ENCODE measurements at places on chromosomes 6 and 20.

DNA sequence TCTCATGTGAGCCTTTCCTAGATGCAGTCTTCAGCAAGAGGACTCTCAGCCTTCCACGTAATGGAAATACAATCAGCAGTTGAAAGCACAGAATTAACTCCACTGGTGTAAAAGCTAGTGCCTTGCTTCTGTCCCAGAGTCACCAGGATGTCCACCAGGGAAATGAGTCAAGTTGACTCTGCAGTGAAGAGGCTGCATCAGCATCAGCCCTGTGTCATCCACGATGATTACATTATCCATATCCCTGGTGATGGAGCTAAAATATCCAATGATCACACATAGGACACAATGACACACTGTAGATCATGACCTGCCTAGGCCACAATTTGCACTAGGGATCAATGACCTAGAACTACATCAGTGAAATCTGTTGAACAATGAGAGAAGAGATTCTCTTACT lies 262.4 kb downstream of the ERMARD start:
- no peak for DNase-seq

- DNase-seq = no peak
Observed at GRCh38 chr6:161088676-161089328, 97.2 kb downstream of the MAP3K4 start.

- peak; percentile 70 for DNase-seq
Observed at GRCh38 chr20:35329435-35330139, 37.4 kb upstream of the FAM83C start.

- DNase-seq = no peak
Observed at GRCh38 chr6:170456334-170456733, 96.8 kb downstream of the PSMB1 start.

- DNase-seq = no peak
Observed at GRCh38 chr6:102398788-102399390, 1005.4 kb downstream of the GRIK2 start.

DNA sequence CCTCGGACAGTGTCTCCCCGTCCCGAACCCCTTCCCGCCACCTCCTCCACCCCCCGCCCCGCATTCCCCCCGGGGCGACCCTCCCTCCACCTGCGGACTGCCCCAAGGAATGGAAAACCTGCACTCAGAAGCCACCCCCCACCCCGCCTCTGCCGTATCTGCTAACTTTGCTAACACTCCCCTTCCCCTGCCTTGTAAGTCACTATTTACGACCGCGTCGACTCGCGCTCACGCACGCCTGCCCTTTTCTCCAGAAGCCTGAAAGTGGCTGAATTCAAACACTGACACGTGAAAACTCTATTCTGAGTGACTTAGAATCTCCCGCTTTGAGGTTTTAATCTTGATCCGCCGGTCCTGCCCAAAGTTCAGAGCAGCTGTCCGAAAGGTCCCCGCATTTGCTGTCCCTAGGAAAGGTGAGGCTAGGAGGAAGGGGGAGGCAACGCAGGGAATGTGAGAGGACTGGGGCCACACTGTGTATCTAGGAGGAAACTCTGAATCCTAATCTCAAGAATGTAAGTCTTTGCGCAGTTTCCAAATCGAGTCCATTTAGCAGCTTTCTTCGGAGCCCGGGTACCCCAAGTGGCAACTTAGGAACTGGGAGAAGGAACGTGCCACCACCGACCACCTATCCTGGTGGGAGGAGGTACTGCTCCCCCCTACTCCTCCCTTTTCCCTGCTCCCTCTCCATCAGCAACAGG lies 9.3 kb upstream of the POU3F2 start:
- no peak for DNase-seq

DNA sequence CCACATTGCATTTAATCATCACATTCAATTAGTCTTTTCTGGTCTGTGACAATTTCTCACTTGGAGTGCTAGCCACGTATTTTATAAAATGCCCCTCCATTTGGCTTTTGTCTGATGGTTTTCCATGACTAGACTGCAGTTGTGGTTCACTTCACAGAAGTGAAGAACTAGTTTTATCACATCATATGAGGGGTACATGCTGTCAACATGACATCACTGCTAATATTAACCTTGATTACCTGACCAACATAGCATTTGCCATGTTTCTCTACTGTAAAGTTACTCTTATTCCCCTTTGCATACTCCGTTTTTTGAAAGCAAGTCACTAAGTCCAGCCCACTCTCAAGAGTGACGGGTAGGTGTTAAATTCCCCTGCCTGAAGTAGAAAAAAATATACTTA lies 48.0 kb upstream of the COL10A1 start:
- no peak for DNase-seq

DNA sequence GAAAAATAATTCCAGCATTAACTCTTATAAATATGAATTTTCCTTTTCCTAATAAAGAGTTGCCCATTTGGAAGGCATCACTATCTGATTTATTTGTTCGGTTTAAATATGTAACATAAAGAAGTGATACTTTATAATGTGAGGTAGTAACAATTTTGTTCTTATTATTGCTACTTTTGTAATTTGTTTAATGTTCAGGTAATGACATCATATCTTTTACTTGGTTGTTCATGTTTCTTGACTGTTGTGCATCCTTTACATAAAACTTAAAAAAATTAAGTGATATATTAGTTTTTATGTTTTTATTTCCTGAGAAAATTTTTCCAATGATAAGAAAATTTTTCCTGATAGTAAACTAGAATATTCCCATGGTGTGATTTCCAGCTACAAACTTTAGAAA lies 124.6 kb downstream of the AFG1L start:
- DNase-seq = no peak

DNA sequence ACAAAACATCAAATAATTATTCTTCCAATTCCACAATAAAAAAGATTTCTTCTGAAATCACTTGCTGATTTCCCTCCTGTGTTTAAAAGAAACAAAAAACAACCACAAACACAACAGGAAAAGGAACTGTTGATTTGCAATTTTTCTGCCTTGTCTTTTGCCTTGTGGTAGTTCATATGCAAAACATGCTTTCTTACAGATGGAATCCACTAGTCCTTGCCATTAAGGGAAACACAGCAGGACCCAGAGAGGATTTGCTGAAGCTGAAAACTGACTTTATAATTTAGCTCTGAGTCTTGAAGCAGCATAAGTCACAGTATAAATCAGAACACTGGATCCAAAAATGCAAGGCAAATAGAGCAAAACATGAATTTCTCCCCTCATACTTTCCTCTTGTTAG lies 328.8 kb downstream of the PHF3 start:
- DNase-seq = no peak

DNA sequence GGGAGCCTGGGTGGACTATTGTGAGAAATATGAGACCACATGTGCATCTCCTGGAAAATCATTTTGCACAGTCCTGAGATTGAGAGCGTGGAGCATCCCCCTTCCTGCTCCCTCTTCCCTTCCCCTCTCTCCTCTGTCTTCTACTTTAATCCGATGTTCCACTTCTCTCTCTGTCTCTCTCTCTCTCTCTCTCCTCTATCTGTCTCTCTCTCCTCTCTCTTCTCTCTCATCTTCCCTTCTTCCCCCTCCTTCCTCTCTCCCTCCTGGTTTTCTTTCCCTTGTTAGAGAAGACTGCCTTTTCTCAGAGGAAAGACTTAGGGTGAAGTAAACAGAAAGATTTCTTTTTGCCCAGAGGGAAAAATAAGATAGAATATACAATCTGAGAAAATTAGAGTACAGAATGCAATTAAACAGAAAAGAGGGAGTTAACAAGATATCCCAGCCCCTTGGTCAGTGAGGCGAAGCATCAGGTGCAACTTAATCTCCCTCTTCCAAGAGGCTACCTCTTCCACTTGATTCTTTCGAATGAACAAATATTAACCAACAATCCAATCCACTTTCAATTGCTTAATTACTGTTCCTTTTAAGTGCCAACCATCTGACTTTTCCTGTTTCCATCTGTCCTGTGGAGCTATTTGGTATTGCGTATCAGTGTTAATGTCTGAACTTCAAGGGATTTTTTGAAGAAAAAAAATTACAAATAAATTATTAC lies 14.6 kb downstream of the KHDC1 start:
- DNase-seq = no peak

DNA sequence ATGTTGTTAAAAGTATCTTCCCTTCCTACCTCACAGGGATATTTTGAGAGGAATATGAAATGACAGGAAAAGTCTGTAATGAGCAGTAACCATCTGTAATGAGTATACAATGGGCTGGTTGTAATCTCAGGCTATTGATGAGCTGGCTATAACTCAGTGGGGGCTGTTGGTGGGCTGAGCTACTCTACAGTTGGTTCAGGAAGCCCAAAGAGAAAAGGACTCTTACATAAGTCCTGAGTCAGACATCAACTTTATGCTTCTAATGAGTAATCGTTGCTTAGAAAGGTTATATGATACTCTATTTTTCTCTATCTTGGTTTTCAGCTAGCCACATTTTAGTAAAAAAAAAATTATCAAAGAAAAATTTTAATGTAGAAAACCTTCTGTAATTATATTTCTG lies 26.4 kb downstream of the ZNF391 start:
- no peak for DNase-seq

DNA sequence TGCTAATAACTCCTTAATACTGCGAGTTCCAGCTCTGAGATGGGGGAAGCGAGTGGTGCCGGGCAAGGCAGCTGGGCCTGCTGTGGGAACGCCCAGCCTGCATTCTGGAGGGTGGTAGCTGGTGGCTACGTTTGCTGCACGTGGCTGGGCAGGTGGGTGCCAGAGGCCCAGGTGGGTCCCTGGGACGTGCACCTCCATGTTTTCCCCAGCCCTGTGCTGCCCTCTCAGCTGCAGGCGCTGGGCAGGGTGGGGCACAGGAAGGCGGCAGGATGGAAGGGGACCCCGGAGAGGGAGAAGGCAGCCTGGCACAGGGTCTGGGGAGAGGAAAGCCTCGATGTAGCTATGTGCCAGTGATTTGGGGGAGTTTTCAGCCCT lies 388.8 kb downstream of the CDH4 start:
- no peak for DNase-seq

DNA sequence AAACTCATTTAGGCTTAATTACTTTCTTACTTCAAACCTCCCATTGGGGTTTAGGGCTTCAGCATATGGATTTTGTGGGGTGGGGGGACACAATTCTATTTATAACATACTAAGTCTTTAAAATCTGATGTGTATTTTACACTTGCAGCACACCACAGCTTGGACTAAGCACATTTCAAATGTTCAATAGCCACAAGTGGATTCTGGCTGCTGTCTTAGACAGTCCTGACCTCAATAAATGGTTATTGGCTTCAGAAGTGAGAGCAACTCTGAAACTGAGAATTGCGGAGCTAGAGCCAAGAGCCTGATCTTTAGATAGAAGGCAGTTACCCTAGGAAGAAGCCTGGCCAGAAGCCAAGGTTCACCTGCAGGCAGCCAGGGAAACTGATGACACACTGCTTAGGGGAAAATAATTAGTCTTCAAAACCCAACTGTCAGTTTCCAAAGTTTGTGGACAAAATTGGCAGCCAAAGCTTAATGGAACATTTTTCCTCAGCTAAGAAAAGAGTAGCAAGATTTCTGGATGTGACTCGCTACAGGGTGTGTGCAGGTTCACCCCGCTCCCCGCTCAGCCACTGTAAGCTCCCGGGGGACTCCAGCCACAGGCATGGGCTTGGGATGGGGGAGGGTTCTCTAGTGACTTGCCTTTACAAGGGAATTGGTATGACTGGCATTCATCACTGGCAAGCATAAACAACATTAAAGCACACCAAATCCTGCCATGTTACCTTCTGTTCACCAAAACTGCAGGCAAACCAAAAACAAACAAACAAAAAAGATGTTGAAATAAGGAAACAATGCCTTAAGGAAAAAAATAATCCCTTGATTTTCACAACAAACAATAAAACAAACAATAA lies 219.8 kb downstream of the TFAP2A start:
- DNase-seq = no peak

DNA sequence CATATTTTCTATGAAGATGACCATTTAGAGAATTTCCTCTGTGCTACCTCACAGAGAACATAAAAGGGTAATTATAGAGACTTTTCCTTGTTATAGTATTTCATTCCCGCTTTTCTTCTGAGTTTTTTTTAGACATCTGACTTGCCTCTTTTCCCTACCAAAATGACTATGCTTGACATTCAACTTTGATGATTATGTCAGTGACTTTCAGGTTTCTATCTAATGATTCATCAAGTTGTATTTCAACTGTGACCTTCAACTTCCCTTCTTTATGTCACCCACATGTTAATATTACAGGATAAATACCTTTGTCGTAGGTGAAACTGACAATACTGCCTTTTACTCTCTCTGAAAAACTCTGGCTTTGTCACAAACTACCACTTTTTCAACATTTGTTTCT lies 95.3 kb downstream of the MLIP start:
- no peak for DNase-seq

GRCh38 chr6:32970413-32971241 lies 2.2 kb downstream of the BRD2 start:
- peak; percentile 79 for DNase-seq

- DNase-seq = no peak
Observed at GRCh38 chr6:70298068-70298467, 4.8 kb downstream of the COL9A1 start.

- no peak for DNase-seq
Observed at GRCh38 chr6:100617633-100618350, 153.1 kb upstream of the SIM1 start.

GRCh38 chr6:36464233-36464632 lies 21.4 kb downstream of the KCTD20 start:
- no peak for DNase-seq

All from activated naive CD4-positive, alpha-beta T cell treated with anti-CD3 and anti-CD28 coated beads, Interleukin-2, amount 50 U/mL, for 72 hours (primary cell).